Renal cortical epithelial cell (primary cell): ENCODE measurements at places on chromosomes 16 and 17. TPM values are rescaled to one million over a fixed set of nuclear protein-coding genes. Genes with fewer than 3 reads are reported as not detected.

GRCh38 chr17:42130310-42130936, 7.8 kb downstream of the HSPB9 start:
- DNase-seq = no peak

- no peak for DNase-seq
Observed at GRCh38 chr16:398561-399339, 1.8 kb downstream of the NME4 start.

DNA sequence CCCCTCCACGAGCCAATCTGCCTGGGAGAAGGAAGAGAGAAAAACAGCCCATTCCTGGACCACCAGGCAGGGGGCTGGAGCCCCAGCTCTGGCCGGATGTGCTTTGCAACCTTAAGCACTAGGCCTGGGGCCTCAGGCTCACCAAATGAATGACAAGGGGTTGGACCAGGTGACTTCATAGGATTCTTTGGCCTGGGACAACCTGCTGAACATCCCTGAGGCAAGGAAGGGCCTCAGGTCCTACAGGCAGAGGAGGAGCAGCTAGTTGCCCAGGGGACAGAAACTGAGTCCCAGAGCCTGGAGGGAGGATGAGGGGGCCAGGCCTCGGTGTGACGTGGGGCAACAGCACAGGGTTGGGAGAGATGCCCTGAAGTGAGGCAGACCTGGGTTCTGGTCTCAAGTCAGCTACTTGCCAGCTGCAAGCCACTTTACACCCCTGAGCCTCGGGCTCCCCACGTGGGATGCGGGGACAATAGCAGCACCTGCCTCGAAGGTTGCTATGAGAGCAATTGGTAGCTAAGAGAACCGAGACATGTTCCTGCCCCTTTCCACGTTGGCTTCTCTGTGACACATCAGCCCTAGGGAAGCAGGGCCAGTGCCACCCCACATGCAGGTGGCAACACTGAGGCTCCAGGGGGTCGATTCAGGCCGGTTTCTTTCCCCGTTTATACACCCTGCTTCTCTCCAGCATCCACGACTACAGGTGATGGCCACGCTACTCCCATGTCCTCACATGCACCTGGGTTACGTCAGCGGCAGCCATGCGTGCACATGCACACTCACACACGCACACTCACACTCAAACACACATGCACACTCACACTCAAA, 42.6 kb downstream of the CFAP20 start:
- DNase-seq = no peak

DNA sequence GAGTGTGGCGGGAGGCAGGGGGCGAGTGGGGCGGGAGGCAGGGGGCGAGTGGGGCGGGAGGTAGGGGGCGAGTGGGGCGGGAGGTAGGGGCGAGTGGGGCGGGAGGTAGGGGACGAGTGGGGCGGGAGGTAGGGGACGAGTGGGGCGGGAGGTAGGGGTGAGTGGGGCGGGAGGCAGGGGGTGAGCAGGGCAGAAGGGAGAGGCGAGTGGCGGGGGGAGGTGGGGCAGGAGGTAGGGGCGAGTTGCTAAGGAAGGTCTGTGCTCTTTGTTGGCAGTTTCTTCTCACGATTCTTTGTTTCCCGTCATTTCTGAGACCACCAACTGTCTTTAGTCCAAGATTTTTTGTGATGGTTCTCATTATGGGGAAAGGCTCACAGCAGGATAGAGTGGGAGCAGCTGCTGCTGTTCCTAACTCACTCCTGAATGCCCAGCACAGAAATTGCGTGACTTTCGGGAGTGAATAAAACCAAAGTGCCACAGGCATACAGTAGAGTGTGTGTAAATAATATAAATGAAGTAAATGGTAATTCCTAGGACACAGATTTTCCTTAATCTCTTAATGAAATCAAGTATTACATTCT, 44.7 kb downstream of the COG7 start:
- no peak for DNase-seq

- no peak for DNase-seq
Observed at GRCh38 chr17:18102640-18103039, 5.9 kb upstream of the MYO15A start.

GRCh38 chr17:74513987-74514631, 17.2 kb downstream of the CD300LB start:
- DNase-seq = peak; percentile 36

DNA sequence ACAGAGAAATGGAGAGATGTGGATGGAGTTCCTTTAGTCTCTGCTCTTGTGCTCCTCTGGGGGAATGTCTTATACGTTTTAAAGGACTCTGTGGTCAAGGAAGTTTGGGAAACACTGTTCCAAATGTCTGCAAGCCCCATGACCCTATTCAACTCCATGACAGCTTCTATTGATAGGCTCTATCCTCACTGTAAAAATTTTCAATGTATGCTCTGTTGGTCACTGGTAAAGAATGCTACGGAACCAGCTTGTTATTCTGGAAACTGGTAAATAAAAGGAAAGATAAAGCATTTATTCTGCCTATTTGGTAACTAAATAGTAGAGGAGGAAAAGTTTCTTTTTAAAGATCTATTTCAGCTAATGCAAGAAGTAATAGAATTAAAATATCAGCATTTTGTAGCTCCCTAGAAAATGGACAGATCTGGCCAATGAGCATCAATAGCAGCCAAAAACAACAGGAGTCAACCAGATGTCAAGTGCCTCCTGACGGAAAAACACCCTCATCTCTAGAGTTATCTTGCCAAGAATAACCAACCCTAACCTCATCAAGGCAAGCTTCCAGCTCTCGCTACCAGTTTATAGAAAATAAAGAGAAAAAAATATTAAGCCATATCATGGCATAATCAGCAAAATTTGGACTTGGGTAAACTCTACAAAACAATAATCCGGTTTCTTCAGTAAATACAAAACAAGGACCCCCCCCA, 16.1 kb downstream of the GDE1 start:
- no peak for DNase-seq

GRCh38 chr16:88376835-88377726, 5.7 kb upstream of the ZNF469 start:
- no peak for DNase-seq

GRCh38 chr17:3843935-3844516, 2.0 kb downstream of the NCBP3 start:
- peak; percentile 35 for DNase-seq

TEX19 gene
- 0.05 TPM in 1 of 2 replicates, not detected in the other for total RNA-seq

HOXB8 gene
- 8.3 and 65.8 TPM in 2 replicates for total RNA-seq

ACBD4 gene
- total RNA-seq = 7.2 and 9.6 TPM in 2 replicates

AIPL1 gene
- not detected in 2 replicates for total RNA-seq

MOSMO gene
- total RNA-seq = 4.7 and 12.1 TPM in 2 replicates

ABHD15 gene
- 9.7 and 20.6 TPM in 2 replicates for total RNA-seq

ZNF385C gene
- 0.10 TPM in 1 of 2 replicates, not detected in the other for total RNA-seq

RTN4RL1 gene
- total RNA-seq = 0.35 and 4.3 TPM in 2 replicates

SRCIN1 gene
- 0.17 and 0.25 TPM in 2 replicates for total RNA-seq

CPHXL2 gene
- total RNA-seq = not detected in 2 replicates

PRKAR1A gene
- 297 and 322 TPM in 2 replicates for total RNA-seq

CES5A gene
- not detected in 2 replicates for total RNA-seq

TERB1 gene
- 0.15 and 0.35 TPM in 2 replicates for total RNA-seq

SCNN1G gene
- 0.17 TPM in 1 of 2 replicates, not detected in the other for total RNA-seq
